ENCODE measurements at places on chromosomes 6 and 20.

GRCh38 chr20:10300582-10301446, 82.2 kb downstream of the SNAP25 start:
- no peak for DNase-seq

DNA sequence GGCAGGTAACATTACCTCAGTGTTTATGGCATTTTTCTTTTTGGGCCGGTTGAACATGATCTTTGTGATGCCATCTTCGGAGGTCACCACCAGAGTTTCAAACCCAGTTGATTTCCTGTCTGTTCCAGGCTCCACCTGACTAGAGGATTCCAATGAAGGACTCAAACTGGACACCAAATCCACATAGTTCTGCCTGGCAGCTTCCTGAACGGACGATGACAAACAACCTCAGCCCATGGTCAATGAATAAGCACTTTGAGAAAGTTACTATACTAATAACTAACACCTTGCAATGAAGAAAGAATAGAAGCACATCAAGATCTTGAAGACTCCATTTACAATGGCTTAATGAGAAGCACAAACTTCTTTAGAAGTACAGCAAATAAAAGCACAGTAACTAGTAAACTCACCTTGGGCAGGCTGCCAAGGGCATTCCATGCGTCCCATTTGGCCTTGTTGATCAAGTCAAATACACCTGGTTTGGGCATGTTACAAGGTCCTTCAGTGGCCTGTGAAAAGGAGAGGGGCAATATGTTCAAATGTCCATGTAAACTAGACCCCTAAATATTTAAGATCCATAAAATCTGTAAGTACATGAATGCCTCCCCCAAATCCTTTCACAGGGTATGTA, 4.9 kb downstream of the ECI2 start:
- no peak for DNase-seq

GRCh38 chr20:63168861-63169260, 47.1 kb downstream of the YTHDF1 start:
- DNase-seq: no peak

GRCh38 chr20:40634891-40635290, 54.1 kb downstream of the MAFB start:
- no peak for DNase-seq

- no peak for DNase-seq
Measured at GRCh38 chr20:57225197-57225733, 41.2 kb downstream of the BMP7 start.

- no peak for DNase-seq
Measured at GRCh38 chr6:112018619-112019416, 35.1 kb upstream of the CCN6 start.

DNA sequence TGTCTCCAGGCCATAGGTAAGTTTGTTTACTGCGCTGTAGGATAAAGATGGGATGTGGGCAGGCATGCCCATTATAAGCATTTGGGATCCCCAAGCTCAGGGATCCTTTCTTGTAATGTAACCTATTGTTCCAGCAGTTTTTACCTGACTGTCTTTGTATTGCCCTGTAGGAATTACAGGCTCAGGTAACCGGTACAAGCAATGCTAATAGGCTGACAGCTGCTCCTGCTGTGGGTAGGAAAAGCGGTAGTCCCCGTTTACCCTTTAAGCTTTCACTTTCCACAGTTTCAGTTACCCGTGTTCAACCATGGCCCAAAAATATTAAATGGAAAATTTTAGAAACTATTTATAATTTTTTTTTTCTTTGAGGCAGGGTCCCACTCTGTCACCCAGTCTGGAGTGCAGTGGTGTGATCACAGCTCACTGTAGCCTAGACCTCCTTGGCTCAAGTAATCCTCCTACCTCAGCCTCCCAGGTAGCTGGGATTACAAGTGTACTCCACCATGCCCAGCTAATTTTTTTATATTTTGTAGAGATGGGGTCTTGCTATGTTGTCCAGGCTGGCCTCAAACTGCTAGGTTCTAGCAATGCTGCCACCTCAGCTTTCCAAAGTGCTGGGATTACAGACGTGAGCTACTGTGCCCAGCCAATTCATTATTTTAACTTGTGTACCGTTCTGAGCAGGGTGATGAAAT, 108.6 kb downstream of the CDYL start:
- no peak for DNase-seq

- no peak for DNase-seq
Measured at GRCh38 chr6:40352006-40352405, 235.2 kb downstream of the LRFN2 start.

DNA sequence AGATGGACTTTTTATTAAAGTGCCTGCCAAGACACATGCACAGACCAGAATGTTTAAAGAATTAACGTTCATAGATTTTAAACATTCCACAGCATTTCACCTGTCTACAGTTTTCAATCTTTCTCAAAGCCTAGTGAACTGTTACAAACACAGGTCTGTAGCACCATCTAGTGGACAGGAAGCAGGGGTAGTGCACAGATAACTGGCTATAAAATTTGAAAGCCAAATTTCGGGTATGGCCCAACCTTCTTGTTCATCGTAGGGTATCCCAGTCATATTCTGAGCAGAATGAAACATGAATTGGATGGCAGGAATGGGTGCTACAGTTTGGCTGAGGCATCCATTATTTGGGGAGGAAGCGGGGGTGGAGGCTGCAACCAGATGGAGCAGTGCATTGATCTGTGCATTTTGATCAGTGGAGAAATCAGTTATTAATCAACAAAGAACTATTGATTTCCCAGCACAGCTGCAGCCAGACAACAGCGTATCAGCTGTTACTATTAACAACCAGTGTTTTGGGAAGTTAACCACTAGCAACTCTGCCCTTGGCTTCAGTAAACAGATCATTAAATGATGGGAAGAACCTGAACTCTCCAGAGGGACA, 56.1 kb upstream of the B3GAT2 start:
- no peak for DNase-seq

DNA sequence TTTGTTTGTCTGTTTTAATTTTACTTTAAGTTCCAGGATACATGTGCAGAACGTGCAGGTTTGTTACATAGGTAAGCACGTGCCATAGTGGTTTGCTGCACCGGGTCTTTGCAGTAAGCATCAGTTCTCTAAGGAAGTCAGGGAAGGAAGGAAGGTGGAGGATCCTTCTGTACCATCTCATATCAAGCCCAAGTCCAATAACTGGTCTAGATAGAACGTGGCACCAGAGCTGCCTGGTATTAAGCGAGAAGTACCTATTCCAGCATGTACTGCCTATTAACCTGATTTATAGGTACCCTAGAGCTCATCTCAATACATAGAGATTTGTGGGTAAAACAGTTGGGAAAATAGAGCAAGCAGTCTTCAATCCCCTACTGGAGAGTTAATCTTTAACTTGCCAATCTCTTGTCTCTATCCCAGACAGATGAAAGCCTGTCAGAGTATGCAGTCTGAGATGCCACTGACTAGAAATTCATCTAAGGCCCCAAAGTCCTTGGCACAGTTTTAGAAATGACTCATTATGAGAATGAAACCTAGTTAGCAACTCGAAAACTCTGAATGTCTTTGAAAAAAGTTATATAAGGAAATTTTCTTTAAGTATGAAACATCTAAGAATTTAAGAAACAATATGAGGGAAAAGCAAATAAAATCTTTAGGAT, 144.9 kb downstream of the TFAP2A start:
- DNase-seq: no peak

DNA sequence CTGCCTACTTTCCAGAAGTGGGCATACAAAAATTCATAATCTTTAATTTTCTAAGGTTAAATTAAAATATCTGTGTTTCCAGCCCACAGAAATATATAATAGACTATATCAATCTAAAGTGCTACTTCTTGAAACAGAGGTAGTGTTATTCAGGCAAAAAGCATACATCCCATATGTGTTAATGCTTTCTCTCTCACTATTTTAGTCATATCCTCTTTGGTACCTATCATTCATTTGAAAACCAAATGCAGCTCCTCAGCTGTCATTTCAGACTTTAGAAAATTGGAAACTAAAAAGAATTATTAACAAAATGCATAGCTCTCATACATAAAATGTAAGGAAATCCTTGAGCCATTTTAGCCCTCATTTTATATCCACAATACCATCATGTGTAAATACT, 925 bp downstream of the FHL5 start:
- DNase-seq: no peak

GRCh38 chr6:154874773-154875592, 120.1 kb upstream of the TIAM2 start:
- DNase-seq: no peak

- no peak for DNase-seq
Measured at GRCh38 chr6:83853178-83854000, at the start of gene RIPPLY2. Gene RIPPLY2, plus strand, starts transcription at chr6:83853360. Its CDS starts 57 bp downstream, at chr6:83853417.

DNA sequence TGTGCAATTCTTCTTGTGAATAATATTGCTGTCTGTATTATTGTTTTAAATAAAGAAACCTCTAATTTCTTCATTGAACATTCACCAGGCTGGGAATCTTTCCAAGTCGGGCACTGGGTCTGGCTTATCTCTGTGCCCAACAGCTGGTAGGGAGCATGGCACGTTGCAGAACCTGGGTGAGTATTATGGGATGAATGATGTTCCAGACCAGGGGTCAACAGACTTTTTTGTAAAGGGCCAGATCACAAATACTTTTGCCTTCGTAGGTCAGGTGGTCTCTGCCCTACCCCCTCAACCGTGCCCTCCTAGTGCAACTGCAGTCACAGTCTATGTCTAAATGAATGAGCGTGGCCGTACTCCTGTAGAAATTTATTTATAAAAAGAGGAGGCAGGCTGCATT, 81.6 kb upstream of the FOXQ1 start:
- DNase-seq: no peak

- DNase-seq: no peak
Measured at GRCh38 chr6:46832816-46833215, 39.6 kb downstream of the MEP1A start.

- DNase-seq: no peak
Measured at GRCh38 chr20:50514750-50515149, 4.6 kb downstream of the PTPN1 start.

DNA sequence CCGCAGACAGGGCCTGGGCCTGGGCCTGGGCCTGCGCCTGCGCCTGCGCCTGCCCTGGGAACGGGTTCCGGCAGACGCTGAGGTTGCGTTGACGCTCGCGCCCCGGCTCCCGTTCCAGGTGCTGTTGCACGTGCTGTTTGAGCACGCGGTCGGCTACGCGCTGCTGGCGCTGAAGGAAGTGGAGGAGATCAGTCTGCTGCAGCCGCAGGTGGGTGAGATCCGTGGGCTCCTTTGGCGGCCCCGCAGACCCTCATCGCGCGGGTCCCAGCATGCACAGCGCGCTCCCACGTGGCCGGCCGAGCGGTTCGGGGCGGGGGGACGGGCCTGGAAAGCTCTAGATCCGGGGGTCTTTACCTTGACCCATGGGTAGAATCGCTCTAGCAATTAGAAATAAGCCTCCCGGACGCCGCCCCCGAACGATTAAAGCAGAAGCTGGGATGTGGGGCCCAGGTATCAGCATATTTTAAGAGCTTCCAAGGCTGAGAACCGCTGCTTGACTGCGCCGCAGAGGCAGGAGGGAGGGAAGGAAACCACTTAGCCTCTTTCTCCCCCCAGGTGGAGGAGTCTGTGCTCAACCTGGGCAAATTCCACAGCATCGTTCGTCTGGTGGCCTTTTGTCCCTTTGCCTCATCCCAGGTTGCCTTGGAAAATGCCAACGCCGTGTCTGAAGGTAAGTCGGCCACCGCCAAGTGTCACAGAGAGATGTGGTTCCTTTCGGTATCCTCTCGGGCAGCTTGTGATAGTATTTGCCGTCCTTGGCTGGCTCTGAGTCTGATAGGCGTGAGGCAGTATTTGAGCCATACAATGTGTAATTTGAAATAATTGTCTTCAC, 508 bp downstream of the NOP56 start:
- DNase-seq: no peak

- no peak for DNase-seq
Measured at GRCh38 chr6:20882014-20882413, 347.8 kb downstream of the CDKAL1 start.

DNA sequence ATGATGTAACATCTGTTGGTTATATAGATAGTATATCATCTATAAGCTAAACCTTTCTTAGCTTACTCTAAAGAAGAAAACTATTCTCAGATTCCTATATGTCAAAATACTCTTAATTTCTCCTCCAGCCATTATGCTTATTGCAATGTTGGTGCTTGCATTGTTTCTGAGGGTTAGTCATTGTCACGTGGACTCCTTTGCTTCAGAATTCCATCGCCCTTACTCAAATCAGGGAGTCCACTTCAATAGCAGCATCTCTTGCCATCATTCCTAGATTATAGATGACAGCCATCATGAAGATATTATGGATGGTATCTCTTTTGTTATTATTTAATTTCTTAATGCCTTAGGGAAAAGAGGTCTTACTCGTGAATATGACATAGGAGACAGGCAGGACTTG, 776.1 kb downstream of the TENT5A start:
- DNase-seq: no peak

GRCh38 chr6:38715016-38715689, at the start of gene DNAH8:
Gene DNAH8, plus strand, starts transcription at chr6:38715311. Its CDS starts 7,499 bp downstream, at chr6:38722810.
- DNase-seq: no peak

DNA sequence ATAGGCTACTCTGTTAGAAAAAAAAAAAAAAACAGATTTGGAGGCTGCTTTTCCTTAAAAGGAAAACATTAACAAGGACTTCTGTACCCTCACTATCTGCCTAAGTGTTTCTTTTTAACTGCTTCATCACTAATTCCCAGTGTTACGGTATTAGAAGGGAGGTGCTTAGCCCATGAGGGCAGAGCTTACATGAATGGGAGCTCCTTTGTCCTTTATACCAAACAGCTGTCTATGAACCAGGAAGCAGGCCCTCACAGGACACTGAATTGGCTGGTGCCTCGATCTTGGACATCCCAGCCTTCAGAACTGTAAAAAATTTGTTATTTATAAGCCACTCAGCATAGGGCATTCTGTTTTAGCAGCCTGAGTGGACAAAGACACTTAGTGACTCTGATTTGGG, 215.6 kb upstream of the NRSN1 start:
- no peak for DNase-seq

DNA sequence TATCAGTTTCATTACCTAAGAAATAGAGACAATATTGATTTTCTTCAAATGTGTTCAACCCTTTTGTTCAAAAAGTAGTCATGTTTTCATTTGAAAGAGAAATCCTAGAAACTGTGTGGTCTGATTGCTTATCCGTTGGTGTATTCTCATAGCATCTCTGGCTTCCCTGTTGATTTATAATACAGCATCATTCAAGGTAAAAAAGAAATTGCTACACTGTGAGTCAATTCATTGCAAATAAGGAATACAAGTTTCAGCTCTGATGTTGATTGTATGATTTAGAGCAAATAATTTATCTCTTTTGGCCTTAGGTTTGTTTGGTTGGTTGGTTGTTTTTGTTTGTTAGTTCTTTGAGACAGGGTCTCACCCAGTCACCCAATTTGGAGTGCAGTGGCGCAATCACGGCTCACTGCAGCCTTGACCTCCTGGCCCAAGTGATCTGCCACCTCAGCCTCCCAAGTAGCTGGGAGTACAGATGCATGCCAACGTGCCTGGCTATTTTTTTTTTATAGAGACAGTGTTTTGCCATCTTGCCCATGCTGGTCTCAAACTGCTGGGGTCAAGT, 185.5 kb upstream of the TNFAIP3 start:
- DNase-seq: no peak

DNA sequence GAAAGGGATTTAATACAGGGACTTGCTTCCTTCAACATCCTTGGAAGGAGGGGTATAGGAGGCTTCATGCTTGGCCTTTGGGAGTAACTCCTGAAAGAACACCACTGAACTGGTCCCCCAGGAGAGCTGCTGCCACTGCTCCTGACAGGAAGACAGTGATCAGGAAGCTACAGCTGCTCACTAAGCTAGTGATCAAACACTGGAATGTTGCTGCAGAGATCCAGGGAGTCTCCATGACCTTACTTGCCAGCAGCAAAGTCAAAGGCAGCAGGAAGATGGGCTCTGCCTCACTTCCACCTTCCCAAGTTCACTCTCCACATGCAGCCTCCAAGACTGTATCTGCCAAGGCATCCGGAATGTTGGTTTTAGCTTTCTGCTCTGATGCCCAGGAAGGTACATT, 31.8 kb downstream of the PIM1 start:
- no peak for DNase-seq

GRCh38 chr20:49559411-49560081, 8.4 kb downstream of the PTGIS start:
- no peak for DNase-seq

Measured in AG04450 (cell line).